ENCODE measurements at places on chromosomes 13 and 19.
A peak's percentile ranks its signal among the peaks of the same experiment; 100 is the strongest.

GRCh38 chr19:43380008-43380407, 26.5 kb downstream of the CD177 start:
- no peak for DNase-seq

DNA sequence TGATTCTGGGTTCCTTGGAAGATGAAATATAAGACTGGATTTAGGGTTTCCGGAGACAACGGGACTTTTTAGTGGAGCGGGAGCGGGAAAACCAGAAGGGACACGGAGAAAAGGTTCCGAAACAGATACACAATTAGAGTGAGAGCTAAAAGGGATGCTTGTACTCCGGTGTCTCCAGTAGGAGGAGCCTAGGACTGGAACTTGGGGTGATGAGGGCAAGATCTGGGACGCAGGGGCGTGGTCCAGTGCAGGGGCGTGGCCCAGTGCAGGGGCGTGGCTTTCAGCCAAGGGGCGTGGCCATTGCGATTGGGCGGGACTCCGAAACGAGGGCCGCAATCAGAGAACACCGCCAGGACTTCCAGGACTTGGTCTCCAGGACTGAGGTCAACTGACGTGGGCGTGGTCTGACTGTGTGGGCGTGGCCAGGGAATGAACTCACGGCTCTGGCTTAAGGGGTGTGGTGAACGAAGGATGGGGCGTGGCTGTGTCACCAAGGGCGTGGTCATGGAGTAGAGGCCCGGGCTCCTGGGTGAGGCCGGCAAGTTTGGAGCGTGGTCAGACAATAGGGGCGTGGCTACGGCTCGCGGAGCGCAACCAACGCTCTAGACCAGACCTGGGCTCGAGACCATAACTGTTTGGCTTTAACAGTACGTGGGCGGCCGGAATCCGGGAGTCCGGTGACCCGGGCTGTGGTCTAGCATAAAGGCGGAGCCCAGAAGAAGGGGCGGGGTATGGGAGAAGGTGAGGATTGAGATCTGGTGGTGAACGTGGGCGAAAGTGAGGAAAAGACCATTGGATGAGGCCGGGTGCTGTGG, at the start of gene DKKL1:
DKKL1 (plus strand) TSS at position 610 of the 815 bp plus-strand sequence; CDS start at position 732, 122 bp downstream.
- DNase-seq, result no peak

DNA sequence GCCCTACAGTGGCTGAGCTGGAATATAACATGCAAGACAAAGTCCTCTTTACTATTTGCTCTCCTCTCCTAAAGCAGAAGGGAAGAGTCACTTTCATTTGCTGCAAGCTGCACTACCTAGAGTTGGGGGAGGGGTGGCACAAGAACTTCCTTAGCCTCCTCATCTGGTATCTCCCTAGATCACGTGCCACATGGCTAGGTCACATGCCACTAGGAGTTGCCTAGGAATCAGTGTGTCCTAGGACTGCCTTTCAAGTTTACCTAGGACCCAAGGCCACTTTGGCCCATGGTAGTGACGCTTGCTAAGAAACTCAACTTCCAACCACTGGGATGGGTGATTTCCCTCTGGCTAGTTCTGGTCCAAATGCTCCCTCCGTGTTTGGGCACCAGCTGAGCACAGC, 625.2 kb downstream of the DIAPH3 start:
- no peak for DNase-seq

DNA sequence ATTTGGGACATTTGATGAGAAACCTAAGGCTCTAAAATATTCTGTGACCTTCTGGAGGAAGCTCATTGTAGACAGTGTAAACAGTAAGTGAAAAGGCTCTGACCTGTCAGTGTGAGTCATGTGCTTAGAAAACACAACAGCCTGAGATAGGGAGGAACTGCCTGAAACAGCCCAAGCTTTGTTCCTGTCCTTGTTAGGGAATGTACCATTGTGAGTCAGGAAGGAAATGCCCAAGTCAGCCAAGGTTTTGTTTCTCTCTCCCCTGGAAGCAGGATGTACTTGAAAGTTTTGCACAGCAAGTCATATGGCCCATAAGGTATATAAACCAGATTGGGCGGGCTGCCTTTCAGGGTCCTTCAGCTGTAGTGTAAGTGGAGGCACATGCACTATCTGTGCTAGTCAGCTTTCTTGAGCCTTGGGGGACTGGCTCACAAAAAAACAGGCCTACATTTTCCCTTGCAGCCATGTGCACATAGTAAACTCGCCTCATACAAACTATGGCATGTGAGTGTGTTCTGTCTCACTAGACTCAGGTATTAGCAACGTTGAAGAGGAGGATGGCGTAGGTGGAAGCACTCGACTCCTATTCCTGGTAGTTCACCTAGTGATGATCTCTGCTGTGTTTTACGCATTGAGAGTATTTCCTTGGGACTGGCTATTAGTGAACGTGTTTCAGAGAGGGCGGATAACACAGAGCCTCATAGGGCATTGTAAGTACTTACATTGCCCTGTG, 141.2 kb upstream of the KLHL1 start:
- no peak for DNase-seq

DNA sequence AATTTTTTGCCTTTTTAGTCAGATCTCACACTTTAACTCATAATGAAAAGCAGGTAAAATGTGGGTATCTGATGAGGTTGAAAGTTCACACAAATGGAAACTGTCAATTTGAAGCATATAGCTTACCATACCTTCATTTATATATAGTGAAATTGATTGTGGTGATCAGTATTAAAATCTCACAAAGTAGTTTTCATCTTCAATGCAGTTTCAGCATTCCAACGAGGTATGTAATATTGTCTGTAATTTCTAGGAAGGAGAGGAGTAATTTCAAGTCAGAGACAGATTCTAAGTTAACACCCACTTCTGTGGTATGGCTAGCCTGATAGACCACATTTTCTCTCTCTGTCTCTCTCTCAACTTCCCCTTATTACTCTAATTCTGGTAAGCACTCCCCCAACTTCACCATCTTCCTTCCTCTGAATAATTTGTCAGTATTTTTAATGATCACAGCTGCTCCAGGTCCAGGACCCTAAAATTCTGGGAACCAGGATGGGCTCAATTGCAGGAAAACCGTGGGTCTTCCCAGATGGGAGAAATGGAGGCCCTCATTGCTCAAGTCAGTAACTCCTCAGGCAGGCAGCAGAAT, 455.7 kb downstream of the FGF9 start:
- no peak for DNase-seq

DNA sequence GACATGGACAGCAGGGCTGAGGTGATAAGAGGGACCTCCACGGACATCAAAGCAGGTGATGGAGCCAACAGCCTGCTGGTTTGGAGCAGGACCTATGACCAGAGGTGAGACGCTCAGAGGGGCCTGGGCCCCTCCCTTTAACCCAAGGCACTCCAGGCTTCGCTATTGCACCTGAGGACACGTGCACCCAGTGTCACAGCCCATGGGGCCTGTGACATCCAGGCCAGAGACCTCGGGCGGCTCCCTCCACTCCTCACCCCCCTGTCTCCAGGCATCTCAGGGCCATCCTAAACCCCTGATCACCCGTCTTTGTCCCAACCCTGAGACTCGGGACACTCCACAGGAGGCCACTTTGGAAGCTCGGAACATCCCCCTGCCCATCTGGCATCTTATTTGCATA, 12.9 kb downstream of the ADGRE5 start:
- DNase-seq, result no peak

GRCh38 chr13:86554066-86554465, 754.8 kb upstream of the SLITRK6 start:
- DNase-seq, result no peak

- DNase-seq, result no peak
Observed at GRCh38 chr13:50713523-50714248, 129.8 kb downstream of the DLEU7 start.

GRCh38 chr19:55206664-55207500, 2.4 kb downstream of the PTPRH start:
- peak; percentile 75 for DNase-seq

DNA sequence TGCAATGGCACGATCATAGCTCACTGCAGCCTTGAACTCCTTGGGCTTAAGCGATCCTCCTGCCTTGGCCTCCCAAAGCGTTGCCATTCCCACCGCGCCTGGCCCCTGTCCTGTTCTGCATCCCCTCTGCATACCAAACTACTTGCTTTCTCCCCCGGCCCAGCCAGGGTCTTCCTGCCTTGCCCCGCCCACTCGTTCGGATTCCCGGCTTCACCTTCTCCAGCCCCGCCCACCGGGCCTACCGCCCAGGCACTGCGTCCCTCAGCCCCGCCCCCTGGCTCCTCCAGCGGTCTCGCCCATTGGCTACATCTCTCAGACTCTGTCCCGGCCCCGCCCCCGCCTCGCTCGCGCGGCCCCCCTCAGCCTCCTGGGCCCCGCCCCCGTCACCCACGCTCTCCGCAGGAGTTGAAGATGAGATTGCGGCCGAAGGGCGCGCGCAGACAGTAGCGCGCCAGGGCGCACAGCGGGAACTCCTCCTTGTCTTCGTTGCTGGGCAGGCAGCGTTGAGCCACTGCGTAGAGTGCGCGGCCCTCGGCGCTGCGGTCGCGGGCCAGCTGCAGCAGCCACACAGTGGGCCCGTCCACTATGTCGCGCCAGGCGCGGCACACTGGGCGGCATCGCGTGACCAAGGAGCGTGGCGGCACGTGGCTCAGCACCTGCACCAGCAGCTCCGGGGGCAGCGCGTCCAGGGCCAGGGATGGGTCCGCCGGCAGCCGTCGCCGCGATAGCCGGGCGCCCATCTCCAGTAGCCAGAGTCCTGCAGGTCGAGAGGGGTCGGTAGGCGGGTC, 19.0 kb downstream of the MRPS12 start:
- DNase-seq, result peak; percentile 87

- no peak for DNase-seq
Observed at GRCh38 chr19:13795595-13796300, 505 bp downstream of the ZSWIM4 start.

DNA sequence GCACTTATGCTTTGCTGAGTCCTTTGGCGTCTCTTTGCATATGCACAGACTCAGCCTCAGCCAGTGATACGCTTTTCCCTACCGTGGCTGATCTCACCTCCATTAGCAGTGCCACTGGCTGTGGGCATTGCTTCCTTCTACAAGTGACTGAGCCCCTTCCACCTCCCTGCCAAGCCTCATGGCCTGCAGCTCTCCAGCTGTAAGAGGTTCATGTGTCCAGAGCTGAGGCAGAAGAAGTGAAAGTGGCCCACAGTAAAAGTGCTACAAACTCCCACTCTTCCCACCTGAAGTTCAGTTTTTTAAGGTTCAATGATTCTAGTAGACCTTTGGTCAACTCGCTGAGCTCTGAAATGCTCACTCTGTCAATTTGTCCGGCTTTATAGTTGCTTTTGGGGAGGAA, 44.7 kb downstream of the SMARCA4 start:
- no peak for DNase-seq

GRCh38 chr19:38869836-38870607, 8.1 kb downstream of the RINL start:
- DNase-seq, result peak; percentile 39

DNA sequence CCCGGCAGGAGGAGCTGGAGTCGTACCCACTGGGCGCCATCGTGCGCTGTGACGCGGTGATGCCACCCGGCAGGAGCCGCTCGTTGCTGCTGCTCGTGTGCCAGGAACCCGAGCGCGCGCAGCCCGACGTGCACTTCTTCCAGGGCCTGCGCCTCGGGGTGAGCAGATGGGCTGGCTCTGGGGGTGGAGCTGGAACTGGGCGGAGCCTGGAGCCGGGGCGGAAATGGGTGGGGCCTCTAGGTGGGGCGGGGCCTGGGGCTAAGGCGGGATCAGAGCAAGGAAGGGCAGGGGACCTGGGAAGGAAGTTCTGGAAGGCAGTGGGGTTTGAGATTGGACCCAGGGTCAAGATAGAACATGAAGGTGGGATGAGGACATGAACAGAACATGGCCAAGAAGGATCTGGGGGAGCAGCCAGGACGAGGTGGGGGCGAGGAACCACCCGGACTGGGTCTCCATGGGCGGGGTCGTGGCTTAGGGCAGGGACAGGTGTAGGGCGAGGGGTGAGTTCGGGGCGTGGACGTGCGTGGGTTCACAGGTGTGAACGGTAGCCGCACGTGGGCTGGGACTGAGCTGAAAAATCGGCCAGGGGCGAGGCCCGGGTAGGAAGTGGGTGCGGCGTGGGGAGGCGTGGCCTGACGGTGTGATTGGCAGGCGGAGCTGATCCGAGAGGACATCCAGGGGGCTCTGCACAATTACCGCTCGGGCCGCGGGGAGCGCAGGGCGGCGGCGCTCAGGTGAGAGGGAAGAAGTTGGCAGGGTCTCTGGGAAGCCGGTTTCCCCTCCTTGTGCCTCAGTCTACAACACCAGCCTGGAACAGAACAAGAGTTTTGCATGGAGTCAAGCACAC, 4.7 kb downstream of the EPS8L1 start:
- DNase-seq, result no peak

DNA sequence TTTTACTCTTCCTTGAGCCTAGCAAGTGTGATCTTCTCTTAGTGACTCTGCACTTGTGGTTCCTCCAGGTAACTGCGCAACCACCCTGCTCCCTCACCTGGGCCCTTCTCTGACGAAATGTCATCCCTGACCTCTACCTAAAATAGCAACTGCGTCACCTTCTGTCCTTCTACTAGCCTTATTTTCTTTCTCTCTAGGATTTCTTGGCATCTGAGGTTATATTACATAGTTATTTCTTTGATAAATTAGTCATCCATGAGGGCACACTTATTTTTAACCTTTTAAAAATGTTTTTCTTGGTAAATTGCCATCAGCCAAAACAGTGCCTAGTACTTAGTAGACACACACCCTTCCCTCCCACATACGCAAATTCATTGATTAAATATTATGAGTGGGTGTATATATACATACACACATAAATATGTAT, 355.5 kb downstream of the ENOX1 start:
- no peak for DNase-seq

DNA sequence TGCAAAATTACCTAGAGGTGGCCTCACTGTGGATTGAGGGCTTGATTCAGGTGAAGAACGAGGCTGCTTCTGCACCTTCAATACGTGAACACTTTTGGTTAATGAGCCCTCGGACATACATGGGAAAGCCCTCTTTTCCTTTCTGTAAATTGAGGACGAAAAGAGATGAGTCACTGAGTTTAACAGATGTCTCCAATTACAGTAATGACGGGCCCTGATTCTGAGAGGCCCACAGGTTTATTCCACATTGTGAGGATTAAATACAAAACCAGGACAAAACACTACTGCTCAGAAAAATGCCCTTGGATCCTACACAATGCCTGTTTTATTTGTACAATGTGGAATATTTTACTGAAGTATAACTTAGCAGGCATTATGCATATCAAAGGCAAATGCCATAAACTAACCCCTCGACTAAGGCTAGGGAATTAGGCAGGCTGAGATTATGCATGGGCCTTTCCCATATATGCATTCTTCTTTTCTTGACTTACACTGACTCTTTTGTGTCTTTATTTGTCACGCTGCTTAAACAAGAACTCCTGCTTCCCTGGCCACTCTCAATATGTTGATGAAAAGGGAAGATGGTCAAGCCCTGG, 819.9 kb downstream of the OLFM4 start:
- DNase-seq, result no peak

GRCh38 chr13:53474878-53475277, 446.3 kb downstream of the OLFM4 start:
- no peak for DNase-seq

GRCh38 chr13:52454459-52454819, 839 bp upstream of the CKAP2 start:
- DNase-seq, result no peak

All from nucleus accumbens (tissue), 56 donors.